ENCODE measurements at places on chromosomes 1 and 21.

DNA sequence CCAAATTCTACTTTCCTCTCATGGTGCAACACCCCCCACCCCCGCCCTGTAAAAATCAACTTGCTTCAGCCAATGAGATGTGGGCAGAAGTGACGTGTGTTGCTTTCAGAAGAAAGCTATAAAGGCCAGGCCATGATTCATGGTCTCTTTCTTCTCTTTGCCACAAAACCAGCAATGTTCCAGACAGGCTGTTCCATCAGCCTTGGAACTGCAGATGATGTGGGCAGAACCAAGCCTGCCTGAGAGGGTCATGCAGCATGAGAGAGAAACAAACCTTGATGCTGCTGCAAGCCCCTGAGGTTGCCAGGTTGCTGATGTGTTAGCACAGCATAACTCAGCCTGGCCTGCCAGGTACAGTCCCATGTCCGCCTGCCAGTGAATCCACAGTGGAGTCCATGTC is 41.8 kb downstream of the MIS18A start:
- no peak for DNase-seq

DNA sequence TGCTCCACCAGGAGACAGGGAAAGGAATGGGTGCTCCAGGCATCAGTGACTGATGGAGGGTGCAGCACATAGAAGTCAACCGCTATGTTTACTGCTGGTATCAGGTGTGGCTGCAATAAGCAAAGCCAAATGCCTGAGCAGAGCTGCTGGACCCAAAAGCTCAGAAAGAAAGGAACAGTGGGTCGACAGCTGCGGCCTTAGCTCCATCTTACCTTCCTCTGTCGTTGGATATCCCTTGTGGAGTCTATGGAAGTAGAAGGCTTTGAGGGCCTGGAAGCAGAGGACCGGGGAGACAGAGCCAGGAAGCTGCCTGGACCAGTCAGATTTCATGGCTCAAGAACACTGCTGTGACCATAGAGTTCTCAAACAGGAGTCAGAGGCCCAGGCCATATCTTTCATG is 45.3 kb downstream of the RIMS3 start:
- no peak for DNase-seq

DNA sequence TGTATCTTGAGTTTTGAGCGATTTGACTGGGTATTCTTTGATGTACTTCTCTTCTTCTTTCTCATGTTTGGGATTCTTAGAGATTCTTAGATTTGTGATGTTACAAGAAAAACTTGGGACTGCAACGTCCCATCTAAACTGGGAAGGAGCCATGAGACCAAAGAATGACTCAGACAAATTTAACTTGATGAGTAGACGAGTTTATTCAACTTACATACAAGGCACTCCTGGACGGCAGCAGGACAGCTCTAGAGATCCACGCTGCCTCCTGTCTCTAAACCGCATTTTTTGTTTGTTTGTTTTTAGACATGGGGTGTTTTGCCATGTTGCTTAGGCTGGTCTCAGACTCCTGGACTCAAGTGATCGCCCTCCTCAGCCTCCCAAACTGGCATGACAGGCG is 137.1 kb downstream of the PIK3R3 start:
- DNase-seq, result no peak

GRCh38 chr1:94093996-94094395 is 27.0 kb downstream of the ABCA4 start:
- DNase-seq, result no peak

- no peak for DNase-seq
These were observed 49.3 kb downstream of the SCP2 start for GRCh38 chr1:52976183-52977035.

Measured in stimulated activated CD8-positive, alpha-beta memory T cell treated with anti-CD3 and anti-CD28 coated beads, Interleukin-7, amount 100 ng/mL, for 1 hour (primary cell).